ENCODE measurements at places on chromosomes 13 and 19. TPM values are rescaled to one million over a fixed set of nuclear protein-coding genes. Genes with fewer than 3 reads are reported as not detected.

LILRA2 gene
- total RNA-seq: not detected

GRCh38 chr19:16141043-16141442 is 2.4 kb upstream of the HSH2D start:
- DNase-seq: no peak

- no peak for DNase-seq
Observed at GRCh38 chr13:66076417-66076816, 1153.7 kb downstream of the PCDH9 start.

DNA sequence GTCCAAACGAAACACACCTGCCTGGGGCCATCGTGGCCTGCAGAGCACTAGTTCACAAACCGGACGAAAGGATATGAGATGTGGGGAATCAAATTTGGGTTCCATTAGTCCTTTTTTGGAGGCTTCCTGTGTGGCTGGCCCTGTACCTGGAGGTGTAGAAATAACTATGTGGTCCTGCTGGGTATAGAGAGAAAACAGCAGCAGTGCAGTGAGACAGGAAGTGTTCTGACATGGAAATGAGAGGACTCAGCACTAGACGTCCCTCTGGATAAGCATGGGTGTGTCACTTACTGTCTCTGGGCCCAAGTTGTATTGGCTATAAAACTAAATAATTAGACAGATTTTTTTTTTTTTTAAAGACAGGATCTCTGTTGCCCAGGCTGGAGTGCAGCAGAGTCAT is 12.3 kb downstream of the KDELR1 start:
- no peak for DNase-seq

GRCh38 chr13:89520468-89520867 is 1827.0 kb upstream of the MIR17HG start:
- no peak for DNase-seq

DNA sequence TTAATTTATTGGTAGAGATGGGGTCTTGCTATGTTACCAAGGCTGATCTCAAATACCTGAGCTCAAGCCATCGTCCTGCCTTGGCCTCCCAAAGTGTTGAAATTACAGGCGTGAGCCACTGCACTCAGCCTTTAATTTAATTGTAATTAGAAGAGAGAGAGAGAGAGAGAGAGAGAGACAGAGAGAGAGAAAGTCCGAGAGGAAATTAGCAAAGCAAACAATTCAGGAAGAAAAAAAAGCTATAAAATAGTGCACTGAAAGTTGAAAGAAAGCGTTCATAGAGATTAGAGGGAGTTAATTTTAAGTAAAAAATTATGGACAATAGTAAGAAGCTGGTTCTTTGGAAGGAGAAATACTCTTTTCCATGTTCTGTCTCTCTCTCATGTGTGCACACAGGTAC is 7.0 kb downstream of the GPR32 start:
- DNase-seq: no peak
